ENCODE measurements at places on chromosomes 5 and 9. TPM values are rescaled to one million over a fixed set of nuclear protein-coding genes. Genes with fewer than 3 reads are reported as not detected.

The PCDHA12 gene
- polyA plus RNA-seq: 0.66 TPM

The GPR107 gene
- polyA plus RNA-seq: 34.2 TPM

The BTNL8 gene
- polyA plus RNA-seq: 0.42 TPM

The AIF1L gene
- 131 TPM for polyA plus RNA-seq

The STXBP1 gene
- 298 TPM for polyA plus RNA-seq

The NTNG2 gene
- 8.9 TPM for polyA plus RNA-seq

The PTGES gene
- 1.8 TPM for polyA plus RNA-seq

The FAM120A gene
- 61.7 TPM for polyA plus RNA-seq

The REXO4 gene
- 51.7 TPM for polyA plus RNA-seq

The MEF2C gene
- 9.8 TPM for polyA plus RNA-seq

The PCDHB14 gene
- 1.8 TPM for polyA plus RNA-seq

The UBE2D2 gene
- 182 TPM for polyA plus RNA-seq

The PCDHB2 gene
- polyA plus RNA-seq: 37.5 TPM

The LCN1 gene
- not detected for polyA plus RNA-seq

The RNF14 gene
- 39.1 TPM for polyA plus RNA-seq

The SPINK6 gene
- not detected for polyA plus RNA-seq

The ALDH1A1 gene
- polyA plus RNA-seq: 31.0 TPM

All from brain (organoid and tissue), 16 donors.